ENCODE measurements at places on chromosomes 16 and 17.

GRCh38 chr17:76598004-76598439 is 12.4 kb upstream of the ST6GALNAC2 start:
- DNase-seq, result no peak

- DNase-seq, result peak; percentile 36
These were observed 123.7 kb upstream of the HS3ST3A1 start for GRCh38 chr17:13725288-13725990.

DNA sequence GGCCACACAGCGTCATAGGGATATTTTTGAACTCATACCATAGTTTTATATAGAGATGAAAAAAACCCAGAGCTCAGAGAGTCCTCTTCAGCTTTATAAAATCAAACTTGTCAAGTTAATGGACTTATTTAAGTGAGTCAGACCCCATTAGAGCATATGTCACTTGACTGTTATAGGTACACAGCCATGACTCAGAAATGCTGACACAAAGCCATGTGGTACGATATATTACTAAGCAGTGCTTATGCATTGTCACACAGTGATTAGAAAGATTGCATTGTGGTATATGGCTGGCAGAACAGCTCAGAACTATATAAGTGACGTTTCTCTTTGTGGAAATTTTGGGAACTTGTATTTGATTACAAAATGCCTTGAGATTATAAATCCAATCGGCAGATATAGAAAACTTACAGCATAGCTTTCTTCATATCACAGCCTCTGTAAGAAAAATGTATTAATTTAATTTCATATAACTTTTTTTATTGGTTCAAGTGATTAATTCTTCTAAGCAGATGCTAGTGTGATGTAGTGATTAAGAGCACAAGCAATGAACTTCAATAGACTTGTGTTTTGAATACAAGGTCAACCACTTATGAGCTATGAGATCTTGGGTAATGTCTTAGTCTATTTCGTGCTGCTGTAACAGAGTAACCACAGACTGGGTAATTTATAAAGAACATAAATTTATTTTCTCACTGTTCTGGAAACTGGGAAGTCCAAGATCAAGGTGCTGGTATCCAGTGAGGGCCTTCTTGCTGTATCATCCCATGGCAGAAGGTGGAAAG is 25.8 kb upstream of the GINS3 start:
- DNase-seq, result peak; percentile 72

DNA sequence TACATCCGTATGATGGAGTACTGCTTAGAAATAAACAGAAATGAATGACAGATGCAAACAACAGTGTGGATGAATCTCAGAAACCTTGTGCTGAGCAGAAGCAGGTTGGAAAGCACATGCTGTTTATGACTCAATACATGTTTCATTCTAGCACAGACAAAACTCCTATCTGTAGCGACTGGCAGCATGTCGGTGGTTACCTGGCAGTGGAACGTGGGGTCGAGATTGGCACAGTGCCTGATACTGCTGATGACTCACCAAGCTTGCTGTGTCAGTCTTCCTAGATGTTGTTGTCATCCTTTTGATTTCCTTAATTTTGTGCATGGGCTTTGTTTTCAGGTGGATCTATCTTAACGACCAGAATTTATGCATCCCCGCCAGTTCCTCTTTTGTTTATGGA is 62.1 kb downstream of the GAN start:
- no peak for DNase-seq

- no peak for DNase-seq
These were observed 149.2 kb downstream of the DNAH9 start for GRCh38 chr17:11747441-11747840.

DNA sequence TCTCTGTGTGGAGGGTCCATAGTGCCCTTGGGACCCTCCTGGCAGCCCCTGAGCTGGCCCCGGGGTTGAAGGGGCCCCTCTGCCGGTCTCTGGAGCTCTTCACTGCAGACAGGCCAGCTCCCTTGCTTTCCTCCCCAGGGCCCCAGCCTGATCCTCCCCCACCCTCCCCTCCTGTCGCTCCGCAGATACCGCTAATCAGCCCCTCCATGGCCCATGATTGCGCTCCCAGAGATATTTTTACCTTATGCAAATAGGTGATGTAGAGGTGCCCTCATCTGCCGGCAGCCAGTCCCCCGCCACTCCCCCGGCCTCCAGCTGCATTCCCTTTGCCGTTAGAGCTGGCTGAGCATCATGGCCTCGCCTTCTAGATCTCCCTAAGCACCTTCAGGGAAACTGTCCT is 9.2 kb downstream of the MMP15 start:
- no peak for DNase-seq

GRCh38 chr17:63015824-63016223 is 49.8 kb downstream of the TANC2 start:
- DNase-seq, result no peak

DNA sequence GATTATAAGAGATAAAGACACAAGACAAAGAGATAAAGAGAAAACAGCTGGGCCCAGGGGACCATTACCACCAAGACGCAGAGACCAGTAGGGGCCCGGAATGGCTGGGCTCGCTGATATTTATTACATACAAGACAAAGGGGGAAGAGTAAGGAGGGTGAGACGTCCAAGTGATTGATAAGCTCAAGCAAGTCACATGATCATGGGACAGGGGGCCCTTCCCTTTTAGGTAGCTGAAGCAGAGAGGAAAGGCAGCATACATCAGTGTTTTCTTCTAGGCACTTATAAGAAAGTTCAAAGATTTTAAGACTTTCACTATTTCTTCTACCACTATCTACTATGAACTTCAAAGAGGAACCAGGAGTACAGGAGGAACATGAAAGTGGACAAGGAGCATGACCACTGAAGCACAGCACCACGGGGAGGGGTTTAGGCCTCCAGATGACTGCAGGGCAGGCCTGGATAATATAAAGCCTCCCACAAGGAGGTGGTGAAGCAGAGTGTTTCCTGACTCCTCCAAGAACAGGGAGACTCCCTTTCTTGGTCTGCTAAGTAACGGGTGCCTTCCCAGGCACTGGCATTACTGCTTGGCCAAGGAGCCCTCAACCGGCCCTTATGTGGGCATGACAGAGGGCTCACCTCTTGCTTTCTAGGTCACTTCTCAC is 63.9 kb upstream of the ARL4D start:
- no peak for DNase-seq

GRCh38 chr17:6468051-6468790 is 24.0 kb downstream of the PIMREG start:
- no peak for DNase-seq

GRCh38 chr17:4519361-4519788 is 20.7 kb downstream of the SPNS2 start:
- DNase-seq, result no peak

GRCh38 chr16:23232806-23233205 is 50.3 kb downstream of the SCNN1G start:
- no peak for DNase-seq

DNA sequence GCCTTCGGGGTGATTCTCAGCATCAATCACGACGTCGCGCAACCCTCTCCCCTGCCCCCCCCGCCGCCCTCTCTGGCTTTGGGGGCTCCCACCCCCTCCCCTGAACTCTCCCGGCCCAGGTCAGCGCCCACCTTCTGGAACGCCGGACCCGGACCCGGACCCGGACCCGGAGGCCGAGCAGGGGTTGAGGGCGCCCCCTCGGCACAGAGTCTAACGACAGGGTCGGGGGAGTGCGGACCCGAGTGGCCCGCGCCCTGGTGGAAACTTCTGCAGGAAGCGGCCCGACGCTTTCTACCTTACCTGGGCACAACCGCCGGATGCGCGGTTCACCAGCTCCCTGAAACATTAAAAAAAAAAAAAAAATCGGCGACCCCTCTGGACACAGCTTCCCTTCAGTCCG is 16.2 kb downstream of the SALL1 start:
- no peak for DNase-seq

- DNase-seq, result no peak
These were observed 24.8 kb downstream of the ANKRD40 start for GRCh38 chr17:50682938-50683337.

- no peak for DNase-seq
These were observed 162.5 kb downstream of the TRIM37 start for GRCh38 chr17:58944166-58944565.

GRCh38 chr16:57906382-57907316 is 64.3 kb downstream of the CNGB1 start:
- peak; percentile 42 for DNase-seq

All from MG63 (cell line).